ENCODE measurements at places on chromosomes 1 and 21.

DNA sequence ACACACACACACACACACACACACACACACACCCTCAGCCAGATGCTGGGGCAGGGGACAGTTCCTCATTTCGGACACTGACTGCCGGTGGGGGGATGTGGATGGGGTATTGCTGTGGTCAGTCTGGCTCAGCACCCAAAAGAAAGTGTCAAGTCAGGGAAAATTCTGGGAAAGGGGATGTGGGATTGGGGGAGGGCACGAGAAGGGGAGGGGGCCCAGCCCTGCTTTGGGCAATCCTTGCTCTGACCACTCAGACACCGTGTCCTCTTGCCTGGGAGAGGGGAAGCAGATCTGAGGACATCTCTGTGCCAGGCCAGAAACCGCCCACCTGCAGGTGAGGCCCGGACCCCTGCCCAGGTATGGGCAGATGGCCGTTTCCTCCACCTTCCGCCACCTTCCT lies at the start of gene C1QC:
TSS of gene C1QC (plus strand) at position 253 of the 400 bp plus-strand sequence. CDS start 391 bp downstream, outside the sequence.
- no peak for DNase-seq

GRCh38 chr1:54176621-54177327 lies 23.1 kb downstream of the CYB5RL start:
- DNase-seq = no peak

- DNase-seq = no peak
These were observed 147.3 kb downstream of the KAZN start for GRCh38 chr1:14745789-14746188.

DNA sequence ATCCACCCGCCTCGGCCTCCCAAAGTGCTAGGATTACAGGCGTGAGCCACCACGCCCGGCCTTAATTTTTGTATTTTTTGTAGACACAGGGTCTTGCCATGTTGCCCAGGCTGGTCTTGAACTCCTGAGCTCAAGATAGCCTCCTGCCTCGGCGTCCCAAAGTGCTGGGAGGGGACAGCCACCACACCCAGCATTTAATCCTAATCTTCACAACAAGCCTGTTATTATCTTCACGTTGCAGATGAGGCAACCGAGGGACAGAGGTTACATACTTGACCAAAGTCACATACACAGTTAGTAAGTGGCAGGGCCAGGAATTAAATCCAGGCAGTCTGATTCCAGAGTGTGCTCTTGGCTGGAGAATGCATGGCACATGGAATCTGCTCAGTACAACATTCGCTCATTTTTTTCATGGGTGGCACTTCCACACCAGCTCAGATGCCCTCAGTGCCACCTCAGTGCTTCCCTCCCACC lies 4.8 kb upstream of the GPR37L1 start:
- no peak for DNase-seq

GRCh38 chr21:36163750-36164741 lies 7.4 kb downstream of the DOP1B start:
- DNase-seq = no peak

GRCh38 chr1:211335522-211336157 lies 9.0 kb downstream of the TRAF5 start:
- DNase-seq = no peak

- DNase-seq = no peak
These were observed 42.4 kb downstream of the ABL2 start for GRCh38 chr1:179187043-179187442.

DNA sequence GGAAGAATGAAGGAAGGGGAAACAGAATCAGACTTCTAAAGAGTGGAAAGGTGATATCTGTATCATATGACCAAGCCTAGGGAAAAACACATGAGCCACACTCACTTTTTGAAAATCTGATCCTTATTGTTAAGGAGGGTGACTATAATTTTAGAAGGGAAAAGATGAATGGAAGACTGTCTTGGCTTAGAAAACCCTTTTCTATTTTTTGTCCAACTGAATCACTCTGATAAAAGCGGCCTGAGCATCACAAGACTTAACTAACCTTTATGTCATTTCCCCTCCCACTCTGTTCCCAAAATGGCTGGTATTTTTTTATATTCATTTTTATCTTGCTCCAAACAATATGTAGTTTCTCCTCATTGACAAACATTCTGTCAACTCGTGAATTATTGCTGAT lies 169.8 kb downstream of the C1orf21 start:
- DNase-seq = no peak

DNA sequence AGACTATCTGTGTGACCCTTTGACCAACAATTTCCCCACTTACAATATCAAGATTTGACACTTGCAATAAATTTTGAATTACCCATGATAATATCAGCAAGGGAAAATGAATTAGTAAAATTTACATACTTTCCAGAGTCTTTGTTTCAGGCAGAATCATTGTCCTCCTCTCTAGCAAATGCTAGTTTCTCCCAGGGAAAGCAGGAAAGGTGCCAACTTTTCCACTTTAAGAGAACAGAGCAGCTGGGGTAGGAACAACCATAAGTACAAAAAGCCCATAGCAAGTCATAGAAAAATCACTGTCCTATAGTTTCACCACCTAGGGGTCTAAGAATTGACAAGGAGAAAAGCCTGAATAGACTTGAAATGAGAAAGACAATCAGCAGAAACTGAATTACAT lies 67.1 kb upstream of the GUCA2B start:
- DNase-seq = no peak

All from stimulated activated CD4-positive, alpha-beta T cell treated with anti-CD3 and anti-CD28 coated beads, Interleukin-4, amount 100 ng/mL, for 48 hours (primary cell).